Mesothelial cell of epicardium (in vitro differentiated cells): ENCODE measurements at places on chromosomes 1 and 21. TPM values are rescaled to one million over a fixed set of nuclear protein-coding genes. Genes with fewer than 3 reads are reported as not detected.

Gene CLCA1
- total RNA-seq, result not detected in 3 replicates

Gene HSD3B2
- 0.29 to 0.35 TPM (median 0.32 TPM) in 3 replicates for total RNA-seq

Gene FOXE3
- not detected in 3 replicates for total RNA-seq

Gene ABCB10
- 14.6 to 16.7 TPM (median 16.4 TPM) in 3 replicates for total RNA-seq

DNA sequence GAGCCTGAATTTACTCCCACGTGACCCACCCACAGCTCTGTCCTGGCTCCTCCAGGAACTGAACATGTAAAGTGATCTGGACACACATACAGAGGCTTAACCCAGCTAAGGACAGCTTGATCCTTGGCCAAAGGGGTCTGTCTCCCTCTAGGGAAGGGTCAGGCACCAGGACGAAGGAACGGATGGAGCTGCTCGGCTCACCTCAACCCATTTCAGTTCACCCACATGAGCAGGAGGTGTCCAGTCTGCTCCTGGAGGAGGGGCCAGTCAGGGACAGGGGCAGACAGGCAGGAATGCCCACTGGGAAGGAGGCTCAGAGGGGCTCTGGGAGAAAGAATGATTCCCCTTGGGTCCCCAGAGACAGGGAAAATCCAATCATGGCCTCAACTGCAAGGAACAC lies 567.2 kb downstream of the PTPRU start:
- H3K4me1 ChIP-seq, result peaks cover 14% of the 10 kb centered on the region
- no peak for DNase-seq
- H3K36me3 ChIP-seq, result no peaks in the 10 kb centered on the region
- H3K27me3 ChIP-seq, result peaks cover 37% of the 10 kb centered on the region

DNA sequence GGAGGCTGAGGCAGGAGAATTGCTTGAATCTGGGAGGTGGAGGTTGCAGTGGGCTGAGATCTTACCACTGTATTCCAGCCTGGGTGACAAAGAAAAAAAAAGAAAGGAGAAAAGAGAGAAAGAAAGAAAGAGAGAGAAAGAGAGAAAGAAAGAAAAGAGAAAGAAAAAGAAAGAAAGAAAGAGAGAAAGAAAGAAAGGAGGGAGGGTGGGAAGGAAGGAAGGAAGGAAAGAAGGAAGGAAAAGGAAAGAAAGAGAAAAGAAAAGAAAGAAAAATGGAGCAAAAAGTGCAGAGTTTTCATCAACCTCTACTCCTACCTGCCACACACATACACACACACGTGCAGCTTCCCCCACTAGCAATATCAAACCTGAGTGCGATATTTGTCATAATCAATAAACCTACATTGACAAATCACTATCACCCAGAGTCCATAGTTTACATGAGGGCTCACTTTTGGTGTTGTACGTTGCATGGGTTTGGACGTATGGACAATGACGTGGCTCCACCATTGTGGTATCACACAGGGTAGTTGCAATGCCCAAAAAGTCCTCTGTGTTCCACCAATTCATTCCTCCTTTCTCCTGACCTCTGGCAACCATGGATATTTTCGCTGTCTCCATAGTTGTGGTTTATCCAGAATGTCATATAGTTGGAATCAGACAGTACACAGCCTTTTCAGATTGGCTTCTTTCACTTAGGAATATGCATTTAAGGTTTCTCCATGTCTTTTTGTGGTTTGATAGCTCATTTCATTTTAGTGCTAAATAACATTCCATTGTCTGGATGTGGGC lies 36.5 kb downstream of the EVA1C start:
- no peak overlapping the region for H3K4me3 ChIP-seq
- peaks cover 15% of the 10 kb centered on the region for H3K27me3 ChIP-seq
- H3K36me3 ChIP-seq, result peaks cover 1% of the 10 kb centered on the region
- H3K4me1 ChIP-seq, result peaks cover 5% of the 10 kb centered on the region
- H3K27ac ChIP-seq, result no peak overlapping the region

DNA sequence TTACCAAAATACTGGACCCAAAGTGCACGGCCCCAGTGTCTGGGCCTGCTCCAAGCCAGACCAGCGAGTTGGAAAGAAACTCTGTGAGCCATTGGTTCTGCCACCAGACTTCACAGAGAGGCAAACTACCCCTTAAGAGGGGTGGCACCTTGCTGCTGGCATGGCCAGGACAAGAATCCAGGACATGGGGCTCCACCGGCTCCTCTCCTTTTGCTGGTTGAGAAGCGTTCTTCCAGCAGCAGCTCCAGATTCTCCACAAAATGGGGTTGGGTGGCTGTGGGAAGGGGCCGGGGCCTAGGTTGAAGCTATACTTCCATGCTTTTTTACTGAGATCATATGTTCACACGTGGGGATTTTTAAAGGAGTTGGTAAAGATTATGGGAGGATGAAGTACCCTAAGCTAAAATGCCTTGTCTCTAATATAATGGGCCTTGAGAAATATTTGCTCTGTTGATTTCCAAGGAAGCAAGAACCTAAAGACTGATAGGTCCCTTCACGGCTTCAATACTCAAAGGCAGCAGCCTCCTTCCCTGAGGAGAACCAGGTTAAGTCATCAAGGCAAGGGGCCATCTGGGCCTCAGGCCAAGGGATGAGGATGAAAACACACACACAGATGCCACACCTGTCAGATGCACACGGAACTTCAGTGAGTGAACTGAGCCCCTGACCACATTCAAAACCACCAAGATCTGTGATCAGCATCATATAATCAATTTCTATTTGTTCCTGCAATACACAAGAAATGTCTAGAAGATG lies 3.1 kb downstream of the C1orf198 start:
- peak overlapping the region; percentile 88 for H3K27ac ChIP-seq
- no peaks in the 10 kb centered on the region for H3K27me3 ChIP-seq
- DNase-seq, result no peak
- H3K4me1 ChIP-seq, result peaks cover 70% of the 10 kb centered on the region
- peak overlapping the region; percentile 75 for H3K4me3 ChIP-seq

DNA sequence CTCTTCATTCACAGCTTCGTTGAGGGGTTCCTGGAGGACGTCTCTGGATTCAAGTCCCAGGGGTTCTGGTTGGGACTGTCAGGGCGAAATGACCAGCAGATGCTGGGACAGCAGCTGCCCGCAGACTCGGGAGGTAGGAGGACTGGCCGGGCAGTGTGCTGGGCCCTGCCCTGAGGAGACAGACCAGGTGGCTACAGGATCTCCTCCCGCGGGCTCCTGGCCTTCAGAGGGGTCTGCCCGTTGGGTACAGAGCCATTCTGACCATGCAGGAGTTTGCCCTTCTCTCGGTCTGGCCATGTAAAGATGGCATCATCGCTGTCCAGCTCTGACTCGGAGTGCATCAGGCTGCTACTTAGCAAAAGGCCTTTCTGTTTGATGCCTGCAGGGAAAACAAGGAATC lies 122.5 kb downstream of the KIAA0319L start:
- peaks cover 48% of the 10 kb centered on the region for H3K36me3 ChIP-seq
- H3K4me1 ChIP-seq, result no peaks in the 10 kb centered on the region
- H3K27me3 ChIP-seq, result no peaks in the 10 kb centered on the region
- DNase-seq, result no peak

DNA sequence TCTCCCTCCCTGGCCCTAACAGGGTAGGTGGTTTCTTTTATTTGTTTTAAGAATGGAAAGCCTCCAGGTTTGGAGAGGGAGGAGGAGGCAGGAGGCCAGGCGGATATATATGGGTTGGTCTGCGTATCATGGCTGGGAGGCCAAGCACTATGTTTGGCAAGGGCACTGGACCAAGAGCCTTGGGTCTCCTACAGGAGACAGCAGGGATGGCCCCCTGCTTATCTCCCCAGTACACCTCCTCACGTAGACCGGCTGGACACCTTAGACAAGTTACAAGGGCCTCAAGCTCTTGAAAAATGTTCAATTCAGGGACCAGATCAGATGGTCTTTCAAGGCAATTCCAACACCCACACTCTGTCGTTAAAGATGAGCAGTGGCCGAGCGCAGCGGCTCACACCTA lies 10.9 kb downstream of the SLC41A1 start:
- peaks cover 10% of the 10 kb centered on the region for H3K36me3 ChIP-seq
- peaks cover 5% of the 10 kb centered on the region for H3K4me1 ChIP-seq
- no peak overlapping the region for H3K4me3 ChIP-seq

DNA sequence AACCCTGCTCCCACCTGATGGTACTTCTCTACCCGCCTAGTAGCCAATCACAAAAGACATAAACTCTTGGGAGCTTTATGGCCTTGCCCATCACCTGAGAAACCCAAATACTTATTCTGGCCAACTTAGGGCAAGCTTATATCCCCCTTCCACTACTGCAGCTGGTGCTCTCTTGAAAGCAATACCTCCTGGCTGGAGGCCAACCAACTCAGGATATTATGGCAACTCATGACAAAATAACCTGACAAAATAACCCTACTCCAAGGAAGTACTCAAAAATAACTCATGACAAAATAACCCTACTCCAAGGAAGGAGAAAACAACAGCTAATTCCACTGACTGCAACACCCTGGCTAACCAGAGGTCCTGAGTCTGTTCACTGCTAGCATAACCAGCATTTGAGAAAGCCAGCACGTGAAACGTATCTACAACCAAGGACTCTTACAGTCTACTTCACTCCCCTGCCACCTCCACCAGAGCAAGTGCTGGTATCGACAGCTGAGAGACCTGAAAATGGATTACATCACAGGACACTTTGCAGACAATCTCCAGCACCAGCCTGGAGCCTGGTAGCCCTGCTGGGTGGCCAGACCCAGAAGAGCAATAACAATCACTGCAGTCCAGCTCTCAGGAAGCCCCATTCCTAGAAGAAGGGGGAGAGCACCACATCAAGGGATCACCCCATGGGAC lies 179.9 kb downstream of the COL24A1 start:
- no peaks in the 10 kb centered on the region for H3K4me1 ChIP-seq
- H3K4me3 ChIP-seq, result no peak overlapping the region
- H3K27ac ChIP-seq, result no peak overlapping the region
- H3K27me3 ChIP-seq, result peaks cover 12% of the 10 kb centered on the region
- DNase-seq, result no peak

DNA sequence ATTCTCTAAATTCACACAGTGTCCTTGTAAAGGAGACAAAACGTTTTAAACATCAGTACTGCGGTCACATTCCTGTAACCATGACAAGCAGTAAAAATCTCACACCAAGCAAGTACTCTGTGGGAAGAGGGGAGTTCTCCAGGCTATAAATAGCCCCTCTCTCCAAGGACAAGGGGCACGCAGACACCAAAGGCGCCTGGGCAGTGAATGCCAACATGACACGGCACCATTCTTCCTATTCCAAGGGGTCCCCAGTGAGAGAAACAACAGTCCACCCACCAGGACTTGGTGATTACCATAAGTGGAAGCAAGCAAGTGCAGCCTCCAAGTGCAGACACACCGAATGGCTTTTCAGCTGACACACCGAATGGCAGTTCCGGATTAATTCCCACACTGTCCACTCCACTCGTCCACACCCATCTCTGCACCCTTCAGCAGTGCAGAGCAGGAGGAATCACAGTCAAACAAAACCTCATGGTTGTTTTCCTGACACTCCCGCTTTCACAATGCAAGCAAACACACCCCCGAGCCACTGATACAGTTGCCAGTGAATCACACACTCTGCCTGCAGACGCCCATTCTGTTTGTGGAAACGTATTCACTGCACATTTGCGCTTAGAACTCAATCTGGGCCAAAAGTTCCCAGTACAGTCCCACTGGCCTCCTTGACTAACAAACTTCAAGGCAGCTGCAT lies 1.8 kb downstream of the PTTG1IP start:
- H3K27me3 ChIP-seq, result no peaks in the 10 kb centered on the region
- peak overlapping the region; percentile 94 for H3K27ac ChIP-seq
- DNase-seq, result no peak
- H3K4me1 ChIP-seq, result peaks cover 67% of the 10 kb centered on the region

DNA sequence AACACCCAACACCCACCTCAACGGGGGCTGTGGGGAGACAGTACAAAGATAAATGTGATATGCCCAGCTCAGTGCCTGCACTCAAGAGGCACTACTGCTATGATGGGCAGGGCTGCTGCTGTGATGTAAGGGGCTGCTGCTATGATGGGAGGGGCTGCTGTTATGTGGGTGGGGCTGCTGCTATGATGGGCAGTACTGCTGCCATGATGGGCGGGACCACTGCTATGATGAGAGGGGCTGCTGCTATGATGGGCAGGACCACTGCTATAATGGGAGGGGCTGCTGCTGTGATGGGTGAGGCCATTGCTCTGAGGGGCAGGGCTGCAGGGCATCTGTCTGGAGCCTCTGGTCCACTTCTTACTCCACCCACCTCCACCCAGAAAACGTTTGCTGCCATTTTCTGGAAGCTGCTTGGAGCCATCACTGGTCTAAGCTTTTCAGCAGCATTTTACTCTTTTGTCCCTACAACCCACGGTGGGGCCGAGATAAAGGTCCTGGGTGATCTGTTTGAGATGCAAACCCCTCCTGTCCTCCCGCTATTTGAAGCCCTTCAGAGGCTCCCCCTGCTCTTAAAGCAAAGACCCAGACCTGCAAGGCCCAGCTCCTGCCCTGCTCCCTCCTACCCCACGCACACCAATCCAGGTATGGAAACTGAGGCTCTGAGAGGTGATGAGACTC lies 656.9 kb downstream of the PTPRU start:
- H3K4me3 ChIP-seq, result no peak overlapping the region
- peaks cover 89% of the 10 kb centered on the region for H3K27me3 ChIP-seq
- no peaks in the 10 kb centered on the region for H3K36me3 ChIP-seq
- H3K27ac ChIP-seq, result no peak overlapping the region

- no peak overlapping the region for H3K27ac ChIP-seq
- H3K4me3 ChIP-seq, result no peak overlapping the region
- no peak for DNase-seq
- H3K27me3 ChIP-seq, result peaks cover 3% of the 10 kb centered on the region
These were observed 206.3 kb upstream of the KCTD3 start for GRCh38 chr1:215360758-215361157.

DNA sequence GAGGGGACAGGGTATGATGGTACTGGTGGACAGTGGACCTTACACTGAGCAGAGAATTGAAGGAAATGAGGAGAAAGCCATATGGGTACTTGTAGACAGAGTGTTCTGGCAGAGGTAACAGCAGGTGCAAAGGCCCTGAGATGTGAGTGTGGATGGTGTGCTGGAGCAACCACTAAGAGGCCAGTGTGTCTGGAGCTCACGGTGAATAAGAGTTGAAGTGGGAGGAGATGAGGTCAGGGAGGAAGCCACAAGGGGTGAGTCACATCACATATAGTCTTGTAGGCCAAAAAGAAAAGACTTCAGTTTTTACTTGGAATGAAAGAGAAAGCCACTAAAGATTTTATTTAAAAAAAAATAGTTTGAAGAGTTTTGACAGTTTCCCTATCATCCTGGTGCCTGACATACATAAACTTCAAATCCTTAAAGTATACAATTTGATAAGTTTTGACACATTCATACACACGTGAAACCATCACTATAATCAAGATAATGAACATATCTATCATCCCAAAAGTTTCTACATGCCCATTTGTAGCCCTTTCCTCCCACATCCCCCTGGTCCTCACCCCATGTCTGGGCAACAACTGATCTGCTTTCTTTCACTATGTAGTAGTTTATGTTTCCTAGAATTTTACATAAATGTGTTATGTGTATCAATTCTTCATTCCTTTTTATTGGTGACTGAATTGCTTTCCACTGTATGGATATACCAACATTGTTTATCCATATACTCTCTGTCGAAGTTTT lies 148.4 kb downstream of the GPATCH2 start:
- H3K4me1 ChIP-seq, result no peaks in the 10 kb centered on the region
- no peak for DNase-seq
- H3K36me3 ChIP-seq, result peaks cover 46% of the 10 kb centered on the region
- H3K27ac ChIP-seq, result no peak overlapping the region
- no peaks in the 10 kb centered on the region for H3K27me3 ChIP-seq

GRCh38 chr1:68590473-68590872 lies 93.6 kb upstream of the DEPDC1 start:
- no peak overlapping the region for H3K4me3 ChIP-seq
- H3K27me3 ChIP-seq, result peaks cover 6% of the 10 kb centered on the region
- no peak for DNase-seq

- H3K36me3 ChIP-seq, result no peaks in the 10 kb centered on the region
- H3K27me3 ChIP-seq, result no peaks in the 10 kb centered on the region
- H3K27ac ChIP-seq, result no peak overlapping the region
- no peak overlapping the region for H3K4me3 ChIP-seq
- no peak for DNase-seq
- H3K4me1 ChIP-seq, result no peaks in the 10 kb centered on the region
These were observed 48.0 kb downstream of the LYST start for GRCh38 chr1:235818632-235819136.
